ENCODE measurements at places on chromosomes 2 and 18.

- no peak for DNase-seq
Observed at GRCh38 chr2:179939259-179939658, 67.8 kb downstream of the CWC22 start.

GRCh38 chr2:73084971-73085370 is 13.5 kb upstream of the SFXN5 start:
- DNase-seq: no peak

DNA sequence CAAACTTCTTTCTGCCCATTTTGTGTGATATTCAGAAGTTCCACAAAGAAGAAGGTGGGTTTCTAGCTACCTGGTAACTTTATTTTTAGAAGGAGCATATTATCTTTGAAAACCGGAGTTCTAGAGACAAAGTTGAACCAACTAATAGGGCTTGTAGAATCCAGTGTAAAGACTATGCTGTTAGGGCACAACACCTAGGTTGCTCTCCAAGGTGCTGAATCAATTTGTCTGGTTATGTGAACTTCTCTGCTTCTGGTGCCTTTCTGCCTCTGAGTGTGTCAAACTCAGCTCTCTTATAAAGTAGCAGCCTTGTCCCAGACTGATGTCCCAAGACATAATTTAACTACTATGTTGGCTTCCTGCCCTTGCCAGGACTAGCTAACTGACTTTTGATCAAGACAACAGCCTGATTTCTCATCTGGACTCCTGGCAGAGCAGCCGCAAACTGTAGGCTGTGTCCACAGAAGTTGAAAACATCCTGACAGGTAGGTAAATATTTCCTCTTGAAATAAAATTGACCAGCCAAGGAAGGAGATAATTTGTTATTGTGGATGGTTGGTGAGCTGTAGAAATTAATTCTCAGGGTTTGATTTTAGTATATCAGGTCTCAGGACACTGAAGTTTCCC is 119.4 kb downstream of the CYRIA start:
- no peak for DNase-seq

GRCh38 chr2:231696004-231696367 is 12.3 kb upstream of the PTMA start:
- no peak for DNase-seq

DNA sequence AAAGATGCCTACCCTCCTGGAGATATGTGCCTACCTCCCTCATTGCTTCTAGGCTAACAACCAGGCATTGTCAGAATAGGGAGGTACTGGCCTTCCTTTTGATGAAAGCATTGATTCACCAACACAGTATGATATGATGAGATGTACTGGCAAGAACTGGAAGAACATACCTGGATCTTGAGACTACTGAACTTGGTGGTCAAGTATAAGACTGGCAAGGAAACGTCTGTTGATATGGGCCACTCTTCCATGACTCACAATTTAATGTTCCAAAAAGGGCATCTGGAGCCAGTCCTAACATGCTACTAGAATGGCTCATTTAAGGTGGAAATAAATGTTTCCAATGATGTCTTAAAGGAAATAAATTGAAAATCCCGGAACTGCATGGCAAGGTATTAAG is 18.1 kb downstream of the DTNB start:
- no peak for DNase-seq

- no peak for DNase-seq
Observed at GRCh38 chr2:16021611-16022363, 81.4 kb downstream of the MYCN start.

DNA sequence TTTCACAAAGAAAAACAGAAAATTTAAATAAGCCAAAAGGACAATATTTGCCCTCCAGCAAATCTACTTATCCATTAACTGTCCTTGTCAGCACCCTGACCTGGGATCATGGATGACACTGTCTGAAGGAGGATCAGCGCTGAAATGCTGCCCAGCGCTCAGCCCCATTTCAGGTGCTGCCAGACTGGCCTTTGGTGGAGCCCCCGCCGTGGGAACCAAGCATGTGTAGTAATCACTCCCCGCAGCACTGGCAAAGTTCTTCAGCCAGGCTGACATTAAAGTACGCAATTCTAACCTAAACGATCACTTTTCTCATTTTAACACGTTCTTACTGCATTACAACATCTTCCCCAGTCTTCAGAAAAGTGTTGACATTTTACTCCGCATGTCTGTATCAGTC is 108.6 kb upstream of the GPC1 start:
- no peak for DNase-seq

- no peak for DNase-seq
Observed at GRCh38 chr18:7436166-7436565, 130.9 kb upstream of the PTPRM start.

- DNase-seq: no peak
Observed at GRCh38 chr18:39702888-39703287, 2137.3 kb upstream of the CELF4 start.

DNA sequence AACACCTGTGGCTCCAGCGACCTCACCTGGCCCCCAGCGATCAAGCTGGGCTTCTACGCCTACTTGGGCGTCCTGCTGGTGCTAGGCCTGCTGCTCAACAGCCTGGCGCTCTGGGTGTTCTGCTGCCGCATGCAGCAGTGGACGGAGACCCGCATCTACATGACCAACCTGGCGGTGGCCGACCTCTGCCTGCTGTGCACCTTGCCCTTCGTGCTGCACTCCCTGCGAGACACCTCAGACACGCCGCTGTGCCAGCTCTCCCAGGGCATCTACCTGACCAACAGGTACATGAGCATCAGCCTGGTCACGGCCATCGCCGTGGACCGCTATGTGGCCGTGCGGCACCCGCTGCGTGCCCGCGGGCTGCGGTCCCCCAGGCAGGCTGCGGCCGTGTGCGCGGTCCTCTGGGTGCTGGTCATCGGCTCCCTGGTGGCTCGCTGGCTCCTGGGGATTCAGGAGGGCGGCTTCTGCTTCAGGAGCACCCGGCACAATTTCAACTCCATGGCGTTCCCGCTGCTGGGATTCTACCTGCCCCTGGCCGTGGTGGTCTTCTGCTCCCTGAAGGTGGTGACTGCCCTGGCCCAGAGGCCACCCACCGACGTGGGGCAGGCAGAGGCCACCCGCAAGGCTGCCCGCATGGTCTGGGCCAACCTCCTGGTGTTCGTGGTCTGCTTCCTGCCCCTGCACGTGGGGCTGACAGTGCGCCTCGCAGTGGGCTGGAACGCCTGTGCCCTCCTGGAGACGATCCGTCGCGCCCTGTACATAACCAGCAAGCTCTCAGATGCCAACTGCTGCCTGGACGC is 4.9 kb downstream of the GPR35 start:
- DNase-seq: no peak

DNA sequence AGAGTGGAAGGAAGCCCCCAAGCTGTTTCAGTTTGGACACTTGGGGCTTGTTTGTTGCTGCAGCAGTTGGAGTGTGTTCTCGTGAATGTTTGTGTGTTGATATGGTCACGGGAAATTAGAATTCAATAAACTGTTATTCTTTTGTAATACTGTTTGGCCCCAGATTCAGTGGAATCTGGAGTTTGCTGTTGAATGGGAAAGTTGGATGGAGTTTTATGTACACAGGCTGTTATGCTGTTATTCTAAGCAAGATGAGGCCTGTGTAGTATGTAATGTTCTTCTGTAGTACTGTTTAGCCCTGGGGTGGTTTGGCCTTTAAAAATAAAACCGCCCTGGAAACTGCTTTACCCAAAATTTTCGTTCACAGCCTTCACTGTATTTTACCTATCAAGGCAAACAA is 810.4 kb upstream of the HS6ST1 start:
- DNase-seq: no peak

GRCh38 chr2:46029332-46029811 is 267.8 kb upstream of the EPAS1 start:
- DNase-seq: no peak

- DNase-seq: no peak
Observed at GRCh38 chr18:331221-331821, 63.5 kb upstream of the THOC1 start.

GRCh38 chr2:207308519-207309224 is 142.9 kb upstream of the KLF7 start:
- no peak for DNase-seq

GRCh38 chr2:181828122-181828705 is 63.3 kb upstream of the ITPRID2 start:
- no peak for DNase-seq

GRCh38 chr2:44120428-44120827 is 48.2 kb upstream of the PPM1B start:
- no peak for DNase-seq

DNA sequence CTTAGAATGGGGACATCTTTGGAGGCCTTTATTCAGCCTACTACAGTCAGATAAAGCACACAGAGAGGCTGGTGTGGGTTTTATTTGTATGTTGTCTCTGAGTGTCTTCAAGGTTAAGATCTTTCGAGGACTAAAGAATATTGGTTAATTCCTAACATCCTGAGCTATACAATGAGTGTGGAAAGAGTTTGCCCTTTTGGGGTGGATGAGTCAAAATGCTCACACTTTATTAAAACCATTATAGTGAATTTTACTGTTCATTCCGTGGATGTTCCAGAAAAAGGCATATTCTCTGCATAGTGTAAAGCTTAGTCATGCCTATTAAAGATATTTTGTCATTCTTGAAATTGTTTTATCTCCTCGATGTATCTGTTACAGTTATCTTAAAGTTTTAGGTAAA is 29.1 kb upstream of the SLC38A11 start:
- no peak for DNase-seq

GRCh38 chr2:70161069-70161534 is 29.7 kb downstream of the C2orf42 start:
- no peak for DNase-seq

DNA sequence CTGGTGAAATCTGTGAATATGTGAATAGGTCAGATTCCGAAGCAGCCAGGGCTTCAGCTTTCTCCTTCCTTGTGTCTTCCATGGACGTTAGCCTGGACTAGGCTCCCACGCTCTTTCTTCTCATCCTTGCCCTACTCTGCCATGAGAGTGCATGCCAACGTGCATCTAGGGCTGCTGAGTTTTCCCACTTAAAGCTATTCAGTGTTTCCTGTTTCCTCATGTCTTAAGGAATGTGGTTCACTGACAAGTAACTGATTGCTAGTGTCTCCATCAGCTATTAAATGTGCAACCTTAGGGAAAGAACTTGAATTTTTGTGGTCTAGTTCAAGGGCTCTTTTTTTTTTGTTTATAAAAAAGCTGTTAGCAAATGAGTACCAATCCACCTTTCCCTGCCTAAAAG is 642.3 kb upstream of the LINC00305 start:
- no peak for DNase-seq

GRCh38 chr2:101300836-101301235 is 7.7 kb downstream of the RNF149 start:
- DNase-seq: no peak

- DNase-seq: no peak
Observed at GRCh38 chr2:50196775-50197480, 835.0 kb downstream of the NRXN1 start.

DNA sequence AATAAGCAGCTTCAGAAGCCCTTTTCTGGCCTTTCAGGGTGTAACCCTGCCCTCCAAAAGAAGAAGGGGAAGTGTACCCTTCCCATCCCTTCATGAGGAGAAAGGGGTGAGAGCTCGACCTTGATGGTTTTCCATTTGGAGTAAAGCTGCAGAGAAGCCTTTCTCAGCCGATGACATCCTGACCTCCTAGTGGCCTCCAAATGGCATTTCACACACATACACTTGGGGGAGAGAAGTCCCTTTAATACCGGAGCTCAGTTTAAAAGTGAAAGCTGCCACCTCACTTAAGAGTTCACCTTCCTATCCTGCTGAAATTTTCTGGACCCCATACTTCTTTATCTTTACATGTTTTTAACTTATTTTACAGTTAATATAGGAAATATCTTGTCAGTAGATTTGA is 716.7 kb downstream of the DCDC2C start:
- DNase-seq: no peak

DNA sequence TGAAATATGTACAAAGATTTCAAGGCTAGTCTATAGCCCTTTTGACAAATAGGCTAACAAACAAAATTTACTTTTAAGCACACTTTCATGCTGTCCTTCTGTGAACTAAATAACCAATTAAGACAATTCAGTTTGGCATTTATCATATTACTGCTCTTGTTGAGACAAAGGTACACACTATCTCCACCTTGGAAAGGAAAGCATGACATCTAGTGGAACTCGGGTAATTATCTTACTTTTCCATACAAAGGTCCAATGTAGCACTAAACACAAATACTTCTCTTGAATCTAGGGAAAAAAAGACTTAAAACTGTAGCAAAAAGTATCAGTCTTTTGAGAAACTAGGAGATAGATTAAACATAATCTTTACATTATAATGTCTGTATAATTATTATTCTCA is 125.0 kb upstream of the CD226 start:
- DNase-seq: no peak

- DNase-seq: no peak
Observed at GRCh38 chr18:62196079-62196478, 9.0 kb downstream of the RELCH start.

- no peak for DNase-seq
Observed at GRCh38 chr2:73952499-73953446, 26.1 kb downstream of the DGUOK start.

GRCh38 chr2:27174638-27175037 is 25.8 kb downstream of the TCF23 start:
- no peak for DNase-seq

- DNase-seq: no peak
Observed at GRCh38 chr2:156956161-156956560, 301.3 kb upstream of the GALNT5 start.

- no peak for DNase-seq
Observed at GRCh38 chr2:207428573-207428972, 101.2 kb upstream of the CREB1 start.

DNA sequence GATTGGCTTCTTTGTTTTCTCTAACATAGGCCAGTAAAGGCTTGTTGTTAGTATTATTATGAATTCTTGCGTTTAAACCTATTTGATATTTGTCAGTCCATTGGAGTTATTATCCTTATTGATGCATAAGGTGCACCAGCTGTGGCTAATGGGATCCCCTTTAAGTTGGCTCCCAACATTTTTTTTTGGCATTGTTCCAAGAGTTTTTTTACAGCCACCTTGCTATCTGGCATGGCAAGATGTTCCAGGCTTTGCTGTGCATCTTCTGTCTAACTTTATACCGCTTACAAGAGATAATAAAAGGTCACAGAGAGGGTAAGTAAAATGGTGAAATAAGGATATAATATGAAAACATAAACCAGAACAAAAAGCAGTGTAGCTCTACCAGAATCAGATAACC is 157.5 kb upstream of the TACR1 start:
- no peak for DNase-seq

- no peak for DNase-seq
Observed at GRCh38 chr2:179965291-179966258, 41.5 kb downstream of the CWC22 start.

- DNase-seq: no peak
Observed at GRCh38 chr18:54950221-54950620, 9.0 kb downstream of the CCDC68 start.

GRCh38 chr2:238370823-238371372 is 50.6 kb downstream of the TRAF3IP1 start:
- DNase-seq: peak; percentile 25

Measured in stimulated activated CD8-positive, alpha-beta memory T cell treated with anti-CD3 and anti-CD28 coated beads, Interleukin-7, amount 100 ng/mL, for 48 hours (primary cell).